ENCODE measurements at places on chromosomes 12 and 14. TPM values are rescaled to one million over a fixed set of nuclear protein-coding genes. Genes with fewer than 3 reads are reported as not detected.

DNA sequence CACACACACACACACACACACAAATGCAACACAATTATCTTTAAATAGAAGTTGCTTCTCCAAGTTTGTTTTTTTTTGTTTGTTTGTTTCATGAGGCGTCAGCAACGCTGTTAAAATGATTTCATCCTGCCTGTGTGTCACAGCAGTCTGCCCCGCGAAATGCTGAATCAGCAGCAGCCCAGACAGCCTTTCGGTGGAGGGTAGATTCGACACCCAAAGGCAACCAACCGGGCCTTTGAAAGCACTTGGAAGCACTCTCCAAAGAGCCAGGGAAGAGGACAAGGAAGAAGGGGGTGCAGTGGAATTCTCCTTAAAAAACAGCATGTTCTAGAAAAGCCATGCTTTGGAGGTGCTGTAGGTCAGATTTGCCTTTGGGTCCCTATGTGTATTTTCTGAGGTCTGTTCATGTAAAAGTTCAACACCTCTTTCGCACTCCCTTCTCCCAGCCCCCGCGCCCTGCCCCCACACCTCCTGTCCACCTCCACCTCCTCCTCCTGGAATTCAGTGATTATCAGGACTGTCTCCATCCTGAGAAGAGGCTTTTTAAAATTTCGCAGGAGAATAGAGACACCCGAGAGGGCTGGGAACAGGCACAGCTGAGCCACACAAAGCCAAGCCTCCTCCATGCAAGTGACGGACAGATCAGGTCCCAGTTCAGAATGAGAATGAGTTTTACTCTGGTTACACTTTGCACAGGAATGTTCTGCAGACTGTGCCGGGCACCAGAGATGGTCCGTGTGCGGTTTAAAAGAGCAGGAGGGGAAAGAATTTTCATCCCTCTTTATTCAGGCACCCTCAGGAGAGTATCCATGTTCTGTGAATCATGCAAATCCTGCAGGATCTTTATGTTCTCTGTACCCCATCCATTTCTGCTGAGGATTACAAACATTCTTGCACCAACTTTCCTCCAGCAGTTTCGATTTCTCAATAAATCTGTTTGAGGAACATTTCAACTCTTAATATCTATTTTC lies 177.9 kb downstream of the ETV6 start:
- no peak for DNase-seq

- no peak for DNase-seq
Measured at GRCh38 chr14:31968107-31968810, 108.8 kb upstream of the ARHGAP5 start.

DNA sequence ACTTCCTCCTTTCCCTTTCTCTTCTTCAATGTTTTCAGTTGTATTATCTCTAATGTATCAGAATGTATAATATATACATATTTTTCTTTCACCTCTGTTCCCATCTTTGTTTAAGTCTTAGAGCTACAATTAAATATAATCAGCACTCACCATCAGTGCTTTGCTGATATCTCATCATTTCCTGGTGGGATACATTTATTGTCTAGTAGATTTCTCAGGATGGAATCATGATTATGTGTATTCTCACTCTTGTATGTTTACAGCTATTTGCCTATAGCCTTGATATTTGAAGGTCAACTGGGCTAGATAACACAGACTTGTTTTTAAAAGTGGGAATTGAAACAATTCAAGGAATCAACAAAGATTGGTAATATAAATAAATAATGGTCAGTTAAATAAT lies 124.9 kb upstream of the EEA1 start:
- DNase-seq: no peak

GRCh38 chr12:78385541-78385940 lies 479.0 kb upstream of the SYT1 start:
- DNase-seq: no peak

The DDX47 gene
- 63.6 TPM for total RNA-seq

The GPR135 gene
- 5.1 TPM for total RNA-seq
